ENCODE measurements at places on chromosomes 3 and 15.

DNA sequence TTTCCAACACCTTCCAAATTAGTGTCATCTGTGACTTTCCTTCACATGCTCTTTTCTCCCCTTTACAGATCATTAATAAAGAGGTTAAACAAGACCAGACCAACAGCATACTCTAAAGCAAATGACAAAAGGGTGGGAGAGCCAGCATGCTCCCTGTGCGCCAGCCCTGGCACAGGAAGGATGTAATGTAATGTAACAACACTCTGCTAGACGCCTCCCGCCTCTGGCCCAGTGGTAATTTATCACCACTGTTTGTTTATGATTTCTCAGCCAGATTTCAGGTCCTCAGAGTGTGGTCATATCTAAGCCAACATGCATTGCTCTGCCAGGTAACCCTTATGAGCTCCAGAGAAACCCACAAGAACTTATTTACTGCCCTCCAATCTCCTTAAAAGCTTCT, 189.5 kb upstream of the WNT5A start:
- DNase-seq = no peak

DNA sequence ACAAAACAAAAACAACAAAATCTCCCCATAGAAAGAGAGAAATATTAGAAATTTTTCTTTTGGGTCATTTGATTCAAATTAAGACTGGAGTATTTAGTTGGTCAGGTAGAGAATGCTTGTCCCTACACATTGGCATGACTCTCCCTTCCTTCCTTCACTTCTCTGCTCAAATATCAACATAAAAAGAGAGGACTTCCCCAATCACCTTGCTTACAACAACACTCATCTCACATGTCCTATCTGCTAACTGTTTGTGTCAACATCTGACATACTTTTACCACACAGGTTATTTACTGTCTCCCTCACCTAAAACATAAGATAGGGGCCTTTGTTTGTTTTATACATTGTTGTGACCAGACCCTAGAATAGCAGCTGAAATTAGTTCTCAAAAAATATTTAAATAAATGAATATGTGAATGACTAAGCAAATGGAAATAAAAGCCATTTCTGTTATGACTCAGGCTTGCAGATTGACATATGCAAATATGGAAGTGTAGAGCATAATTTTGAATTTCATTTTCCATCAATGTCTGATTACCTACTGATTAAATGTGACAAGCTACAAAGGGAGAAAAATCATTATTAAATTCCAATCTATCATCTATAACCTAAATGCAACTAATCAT, 304.8 kb downstream of the CTNNB1 start:
- no peak for DNase-seq

DNA sequence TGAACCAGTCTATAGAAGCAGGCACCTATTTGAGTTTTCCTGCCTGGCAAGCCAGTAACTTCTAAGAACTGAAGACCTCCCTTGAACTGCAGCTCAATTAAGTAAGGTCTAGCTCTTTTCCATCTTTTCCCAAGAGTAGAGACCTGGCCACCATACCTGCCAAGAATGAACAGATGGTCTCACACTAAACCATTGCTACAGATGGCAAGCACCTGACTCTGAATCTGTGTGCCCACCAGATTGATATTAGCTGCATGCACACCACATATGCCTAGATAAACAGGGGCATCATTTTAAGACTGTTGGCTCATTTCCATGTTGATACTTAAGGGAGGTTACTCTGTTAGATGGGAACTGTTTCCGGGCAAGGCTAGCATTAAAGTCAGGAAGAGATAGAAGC, 34.8 kb upstream of the GSK3B start:
- DNase-seq = no peak

DNA sequence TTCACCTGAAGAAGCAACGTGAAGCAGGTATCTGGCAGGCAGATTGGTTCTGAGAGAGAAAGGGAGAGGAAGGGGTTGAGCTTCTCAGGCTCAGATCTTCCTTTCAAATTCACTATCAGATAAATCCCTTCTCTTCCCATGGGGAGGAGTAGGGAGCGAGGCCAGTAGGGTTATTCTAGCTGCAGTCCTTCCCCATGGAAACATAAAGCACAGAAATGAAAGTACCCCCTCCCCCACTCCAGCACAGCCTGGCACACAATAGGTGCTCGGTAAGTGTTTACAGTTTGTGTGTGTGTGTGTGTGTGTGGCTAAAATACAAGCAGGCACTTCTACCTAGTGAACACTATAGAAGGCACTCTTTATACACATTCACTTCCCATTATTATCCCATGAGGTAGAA, 20.8 kb upstream of the VPS8 start:
- DNase-seq = no peak

GRCh38 chr3:123349201-123349535, 99.7 kb downstream of the ADCY5 start:
- no peak for DNase-seq

DNA sequence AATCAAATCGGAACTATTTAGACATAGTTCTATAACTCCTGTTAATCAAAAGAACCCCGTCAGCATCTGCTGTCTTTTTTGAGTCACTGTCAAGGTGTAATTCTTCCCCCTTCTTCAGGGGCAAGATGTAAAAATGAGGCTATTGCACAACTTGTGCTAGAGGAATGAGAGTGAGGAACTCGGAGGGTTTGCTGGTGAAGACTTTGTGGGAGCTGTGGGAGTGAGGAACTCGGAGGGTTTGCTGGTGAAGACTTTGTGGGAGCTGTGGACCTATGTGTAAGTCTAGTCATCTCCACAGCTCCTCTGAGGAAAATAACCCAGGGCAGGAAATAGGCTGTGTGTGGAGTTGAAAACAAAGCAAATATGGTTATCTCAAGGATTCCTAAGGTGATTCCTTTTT, 2.5 kb upstream of the CERS3 start:
- no peak for DNase-seq

Data from astrocyte of the cerebellum (primary cell).